ENCODE measurements at places on chromosomes 5 and 9. TPM values are rescaled to one million over a fixed set of nuclear protein-coding genes. Genes with fewer than 3 reads are reported as not detected.

NFIB gene
- 89.7 TPM for total RNA-seq

TMC1 gene
- total RNA-seq, result not detected

PCDHGA9 gene
- total RNA-seq, result 3.4 TPM

PTPN3 gene
- total RNA-seq, result 31.0 TPM

CARD9 gene
- 0.35 TPM for total RNA-seq

DNA sequence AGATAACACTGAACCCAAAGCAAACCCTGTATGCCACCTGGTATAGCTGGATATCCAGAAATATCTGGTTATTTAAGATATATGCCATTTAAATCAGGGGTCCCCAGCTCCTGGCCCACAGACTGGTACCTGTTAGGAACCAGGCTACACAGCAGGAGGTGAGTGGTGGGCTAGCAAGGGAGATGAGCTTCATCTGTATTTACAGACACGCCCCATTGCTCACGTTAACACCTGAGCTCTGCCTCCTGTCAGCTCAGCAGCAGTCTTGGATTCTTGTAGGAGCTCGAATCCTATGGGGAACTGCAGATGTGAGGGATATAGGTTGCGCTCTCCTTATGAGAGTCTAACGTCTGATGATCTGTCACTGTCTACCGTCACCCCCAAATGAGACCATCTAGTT is 646.6 kb downstream of the TLE4 start:
- DNase-seq, result no peak

- DNase-seq, result no peak
Measured at GRCh38 chr5:72252574-72253155, 67.4 kb downstream of the MRPS27 start.

GRCh38 chr9:78615372-78615771 is 318.4 kb downstream of the PSAT1 start:
- no peak for DNase-seq

DNA sequence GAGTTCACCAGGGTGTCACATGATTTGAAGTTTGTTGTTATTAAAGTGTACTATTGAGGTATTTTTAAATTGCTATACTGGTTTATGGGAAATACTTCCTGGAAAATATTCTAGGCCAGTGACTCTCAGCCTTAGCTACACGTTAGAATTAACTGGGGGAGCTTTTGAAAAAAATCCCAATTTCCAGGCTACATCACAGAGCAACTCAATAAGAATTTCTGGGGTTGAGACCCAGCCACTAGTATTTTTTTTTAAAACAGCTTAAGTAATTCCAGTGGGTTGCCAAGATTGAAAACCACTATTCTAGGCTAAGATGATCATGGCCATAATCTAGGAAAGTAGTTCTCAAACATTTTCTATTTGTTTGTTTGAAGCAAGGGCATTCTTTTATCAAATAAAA is 142.9 kb upstream of the GRIA1 start:
- no peak for DNase-seq

- no peak for DNase-seq
Measured at GRCh38 chr5:56072863-56073766, 78.4 kb upstream of the IL6ST start.

DNA sequence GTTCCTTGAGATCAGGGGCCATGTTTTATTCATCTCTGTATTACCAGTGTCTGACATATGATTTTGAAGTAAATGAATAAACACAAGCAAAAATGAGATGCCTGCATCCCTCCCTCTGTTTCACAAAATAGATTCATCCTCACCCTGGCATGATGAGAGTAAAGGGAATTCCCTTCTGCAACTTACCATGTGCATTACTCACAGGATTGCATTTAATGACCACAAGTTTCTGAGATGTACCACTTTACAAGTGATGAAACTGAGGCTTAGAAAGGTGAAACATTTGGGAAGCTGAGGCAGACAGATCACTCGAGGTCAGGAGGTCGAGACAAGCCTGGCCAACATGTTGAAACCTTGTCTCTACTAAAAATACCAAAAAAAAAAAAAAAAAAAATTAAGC is 74.2 kb upstream of the TNFSF8 start:
- DNase-seq, result no peak
